ENCODE measurements at places on chromosomes 6 and 20. TPM values are rescaled to one million over a fixed set of nuclear protein-coding genes. Genes with fewer than 3 reads are reported as not detected.

DNA sequence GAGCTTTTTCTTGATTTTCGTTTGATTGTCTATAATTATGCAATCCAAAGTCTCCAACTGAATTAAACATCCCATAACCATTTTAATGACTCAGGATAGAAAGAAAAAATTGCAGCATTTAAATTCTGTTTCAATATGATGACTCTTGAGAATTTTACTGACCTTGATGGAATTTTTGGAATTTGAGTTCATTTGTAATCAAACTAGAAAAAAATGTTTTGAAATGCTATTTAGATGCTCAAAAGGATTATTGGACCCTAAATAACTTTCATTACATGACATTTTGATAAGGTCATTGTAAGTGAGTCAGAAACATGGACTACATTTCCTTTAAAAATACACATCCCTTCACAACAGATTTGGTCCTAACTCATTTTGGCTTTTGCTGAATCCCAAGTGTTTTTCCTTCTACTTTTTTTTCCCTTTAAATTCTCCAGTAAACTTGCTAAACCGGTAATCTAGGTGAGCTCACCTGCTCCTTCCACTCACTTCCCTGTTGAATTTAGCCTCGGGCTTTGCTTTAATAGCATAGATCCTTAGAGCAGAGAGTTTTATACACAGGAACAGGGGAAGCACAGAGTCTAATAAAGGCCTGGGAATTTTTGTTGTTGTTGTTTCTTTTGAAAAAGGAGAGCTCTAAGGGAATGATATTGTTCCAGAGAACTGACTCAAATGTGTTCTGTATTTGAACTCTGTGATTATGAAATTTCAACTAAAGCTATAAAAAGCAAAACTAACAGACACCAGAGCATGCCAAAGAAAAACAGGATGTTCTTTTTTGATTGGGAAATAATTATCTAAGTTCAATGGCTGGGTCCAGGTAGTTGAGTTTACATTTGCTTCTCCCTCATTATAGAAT lies 1088.2 kb upstream of the CITED2 start:
- H3K4me3 ChIP-seq = no peak overlapping the region
- peak overlapping the region; percentile 74 for H3K27ac ChIP-seq
- no peaks in the 10 kb centered on the region for H3K27me3 ChIP-seq
- DNase-seq = no peak
- no peaks in the 10 kb centered on the region for H3K4me1 ChIP-seq
- H3K36me3 ChIP-seq = no peaks in the 10 kb centered on the region

DNA sequence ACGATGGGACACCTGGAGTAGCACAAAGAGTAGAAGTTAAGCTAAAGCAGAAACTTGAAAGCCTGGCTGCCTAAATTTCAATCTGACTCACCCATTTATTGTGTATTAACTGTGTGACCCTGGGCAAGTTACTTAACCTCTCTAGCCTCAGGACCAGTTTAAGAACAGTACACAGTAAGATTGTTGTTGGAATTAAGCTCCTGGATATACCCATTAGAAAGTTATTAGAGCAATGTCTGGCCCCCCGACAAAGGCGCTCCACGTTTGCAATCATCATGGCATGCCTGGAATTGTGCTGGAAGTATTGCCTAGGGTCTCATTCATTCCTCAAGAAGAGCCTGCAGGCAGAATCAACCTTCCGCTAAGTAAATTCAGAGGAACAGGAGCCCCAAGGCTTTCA lies 1.4 kb downstream of the SDC4 start:
- H3K36me3 ChIP-seq = no peaks in the 10 kb centered on the region
- peak overlapping the region; percentile 96 for H3K27ac ChIP-seq
- peaks cover 39% of the 10 kb centered on the region for H3K4me1 ChIP-seq

DNA sequence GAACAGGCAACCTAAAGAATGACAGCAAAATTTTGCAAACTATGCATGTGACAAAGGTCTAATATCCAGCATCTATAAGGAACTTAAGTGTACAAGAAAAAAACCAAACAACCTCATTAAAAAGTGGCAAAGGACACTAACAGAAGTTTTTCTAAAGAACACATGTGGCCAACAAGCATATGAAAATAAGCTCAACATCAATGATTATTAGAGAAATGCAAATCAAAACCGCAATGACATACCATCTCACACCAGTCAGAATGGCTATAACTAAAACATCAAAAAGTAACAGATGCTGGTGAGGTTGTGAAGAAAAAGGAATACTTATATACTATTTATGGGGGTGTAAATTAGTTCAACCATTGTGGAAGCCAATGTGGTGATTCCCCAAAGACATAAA lies 5.5 kb downstream of the RFPL4B start:
- no peak overlapping the region for H3K27ac ChIP-seq
- H3K36me3 ChIP-seq = no peaks in the 10 kb centered on the region
- DNase-seq = no peak
- no peaks in the 10 kb centered on the region for H3K4me1 ChIP-seq
- H3K27me3 ChIP-seq = peaks cover 9% of the 10 kb centered on the region

GRCh38 chr6:15562977-15563376 lies 99.9 kb downstream of the DTNBP1 start:
- no peak overlapping the region for H3K27ac ChIP-seq
- H3K27me3 ChIP-seq = no peaks in the 10 kb centered on the region
- H3K36me3 ChIP-seq = no peaks in the 10 kb centered on the region
- no peak overlapping the region for H3K4me3 ChIP-seq
- DNase-seq = no peak

DNA sequence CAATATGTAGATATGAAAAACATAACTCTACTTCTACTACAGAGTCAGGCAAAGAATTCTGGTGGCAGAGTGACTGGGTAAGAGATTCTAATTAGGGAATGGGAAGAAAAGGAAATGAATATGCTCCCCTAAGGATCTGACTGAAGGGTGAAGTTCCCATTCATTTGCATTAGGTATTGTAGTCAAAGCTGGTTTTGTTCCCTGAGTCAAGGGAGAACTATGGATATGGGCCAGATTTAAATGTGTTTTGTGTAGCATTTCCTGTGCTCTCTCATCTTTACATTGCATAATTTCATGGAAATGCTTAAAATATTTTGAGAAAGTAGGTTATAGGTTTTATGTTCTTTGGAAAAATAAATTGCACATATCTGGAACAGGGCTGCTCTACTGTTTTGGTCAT lies 299.7 kb downstream of the BTBD3 start:
- H3K27ac ChIP-seq = no peak overlapping the region
- no peaks in the 10 kb centered on the region for H3K36me3 ChIP-seq
- H3K4me3 ChIP-seq = no peak overlapping the region
- H3K27me3 ChIP-seq = no peaks in the 10 kb centered on the region

DNA sequence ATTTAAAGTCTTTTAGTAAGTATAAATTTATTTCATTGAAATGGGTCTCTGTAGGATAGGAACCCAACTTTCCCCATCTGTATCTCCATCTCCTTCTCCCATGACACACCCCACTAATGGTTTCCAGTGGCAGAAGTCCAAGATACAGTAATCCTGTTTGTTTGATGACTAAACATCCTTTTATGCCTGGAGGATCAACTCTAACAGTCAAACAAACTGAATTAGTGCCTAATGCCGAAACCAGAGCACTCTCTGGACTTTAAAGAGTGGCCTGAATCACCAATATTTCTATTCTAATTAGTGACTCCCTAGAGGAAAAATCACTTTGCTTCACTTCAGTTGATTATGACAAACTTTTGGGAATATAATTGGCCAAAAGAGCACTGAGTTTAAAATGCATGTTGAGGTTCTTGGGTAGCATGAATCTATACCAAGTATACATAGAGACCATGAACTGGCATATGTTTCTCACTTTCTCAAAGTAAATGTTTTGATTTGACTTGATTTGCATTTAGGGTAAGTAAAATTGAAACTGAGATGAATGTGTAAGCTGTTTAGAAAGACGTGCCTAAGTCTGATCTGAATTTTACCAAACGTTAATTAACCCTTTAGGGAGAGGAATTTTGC lies 776.4 kb upstream of the NRSN1 start:
- H3K27me3 ChIP-seq = no peaks in the 10 kb centered on the region
- H3K36me3 ChIP-seq = no peaks in the 10 kb centered on the region
- no peaks in the 10 kb centered on the region for H3K4me1 ChIP-seq
- no peak overlapping the region for H3K4me3 ChIP-seq
- DNase-seq = no peak

DNA sequence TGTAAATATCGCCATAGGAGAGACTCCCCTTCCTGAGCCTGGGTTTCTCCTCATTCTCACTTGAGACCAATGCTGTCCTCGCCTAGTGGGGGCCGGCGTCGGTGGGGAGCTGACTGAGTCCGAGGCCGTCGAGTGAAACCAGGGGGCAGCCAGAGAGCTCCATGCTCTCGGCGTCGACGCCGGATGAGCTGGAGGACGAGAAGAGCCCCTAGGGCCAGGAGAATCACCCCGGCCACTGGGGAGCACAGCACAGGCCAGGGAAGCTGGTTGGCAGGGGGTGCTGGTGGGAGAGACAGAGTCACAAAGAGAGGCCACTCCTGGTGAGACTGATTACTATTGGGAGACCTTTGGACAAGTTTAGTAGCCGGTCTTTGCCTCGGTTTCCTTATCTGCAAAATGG lies 6.4 kb upstream of the GPSM3 start:
- peaks cover 29% of the 10 kb centered on the region for H3K4me1 ChIP-seq
- no peaks in the 10 kb centered on the region for H3K36me3 ChIP-seq
- H3K4me3 ChIP-seq = no peak overlapping the region
- no peaks in the 10 kb centered on the region for H3K27me3 ChIP-seq
- peak overlapping the region; percentile 3 for H3K27ac ChIP-seq
- no peak for DNase-seq

GRCh38 chr6:168096271-168096764 lies 17.3 kb upstream of the FRMD1 start:
- H3K4me3 ChIP-seq = no peak overlapping the region
- H3K36me3 ChIP-seq = no peaks in the 10 kb centered on the region
- H3K4me1 ChIP-seq = peaks cover 4% of the 10 kb centered on the region
- no peak for DNase-seq
- H3K27me3 ChIP-seq = peaks cover 21% of the 10 kb centered on the region

GRCh38 chr6:166162599-166163342 lies 4.9 kb downstream of the TBXT start:
- H3K27me3 ChIP-seq = peaks cover 79% of the 10 kb centered on the region
- no peak overlapping the region for H3K4me3 ChIP-seq
- DNase-seq = no peak

GRCh38 chr6:142011775-142012174 lies 121.0 kb upstream of the GJE1 start:
- H3K4me3 ChIP-seq = no peak overlapping the region
- H3K27me3 ChIP-seq = no peaks in the 10 kb centered on the region
- no peaks in the 10 kb centered on the region for H3K4me1 ChIP-seq
- no peaks in the 10 kb centered on the region for H3K36me3 ChIP-seq

- H3K27me3 ChIP-seq = no peaks in the 10 kb centered on the region
- DNase-seq = no peak
- H3K27ac ChIP-seq = no peak overlapping the region
- no peaks in the 10 kb centered on the region for H3K36me3 ChIP-seq
Measured at GRCh38 chr20:9889270-9889981, 50.5 kb upstream of the PAK5 start.

GRCh38 chr6:139823808-139824126 lies 449.3 kb upstream of the CITED2 start:
- H3K4me3 ChIP-seq = no peak overlapping the region
- H3K4me1 ChIP-seq = peaks cover under 1% of the 10 kb centered on the region
- H3K36me3 ChIP-seq = no peaks in the 10 kb centered on the region
- DNase-seq = no peak
- no peak overlapping the region for H3K27ac ChIP-seq
- H3K27me3 ChIP-seq = no peaks in the 10 kb centered on the region

GRCh38 chr6:30749554-30750378 lies 5.4 kb upstream of the IER3 start:
- no peak overlapping the region for H3K4me3 ChIP-seq
- peak overlapping the region; percentile 96 for H3K27ac ChIP-seq
- H3K4me1 ChIP-seq = peaks cover 16% of the 10 kb centered on the region
- DNase-seq = no peak
- no peaks in the 10 kb centered on the region for H3K27me3 ChIP-seq

- no peaks in the 10 kb centered on the region for H3K27me3 ChIP-seq
- H3K4me1 ChIP-seq = peaks cover 11% of the 10 kb centered on the region
- H3K27ac ChIP-seq = peak overlapping the region; percentile 74
- DNase-seq = no peak
- no peaks in the 10 kb centered on the region for H3K36me3 ChIP-seq
Measured at GRCh38 chr20:50345712-50346373, 155.2 kb downstream of the CEBPB start.

DNA sequence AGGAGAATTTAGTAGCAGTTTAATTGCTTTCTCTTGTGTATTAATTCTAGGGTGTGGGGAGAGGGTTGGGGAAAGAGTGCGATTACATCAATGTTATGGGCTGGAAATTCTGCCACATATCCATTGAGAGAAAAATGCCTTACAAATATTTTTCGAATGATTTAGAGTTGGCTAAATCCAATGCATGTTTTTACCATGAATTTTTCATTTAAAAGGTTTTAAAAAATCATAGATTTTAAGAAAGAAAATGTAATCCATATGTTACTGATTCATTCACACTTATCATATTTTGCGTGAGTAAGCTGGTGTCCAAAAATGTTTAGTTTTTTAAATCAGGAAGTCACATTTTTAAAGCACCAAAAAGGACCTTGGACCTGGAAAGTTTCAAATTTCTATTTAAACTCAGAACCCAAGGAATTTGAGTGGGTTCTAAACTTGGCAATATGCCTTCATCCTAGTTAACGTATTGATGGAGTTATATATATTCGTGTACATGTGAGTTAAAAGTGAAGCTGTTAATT lies 627.4 kb upstream of the CITED2 start:
- no peak overlapping the region for H3K27ac ChIP-seq
- H3K27me3 ChIP-seq = no peaks in the 10 kb centered on the region
- no peak for DNase-seq

GRCh38 chr20:17624070-17624469 lies 54.2 kb downstream of the DSTN start:
- no peak overlapping the region for H3K4me3 ChIP-seq
- peaks cover 98% of the 10 kb centered on the region for H3K36me3 ChIP-seq
- H3K27me3 ChIP-seq = no peaks in the 10 kb centered on the region
- H3K27ac ChIP-seq = no peak overlapping the region
- no peak for DNase-seq

PRR18 gene
- polyA plus RNA-seq = 0.08 TPM

COX4I2 gene
- polyA plus RNA-seq = 42.8 TPM

TRIM15 gene
- polyA plus RNA-seq = not detected

LTA gene
- polyA plus RNA-seq = not detected

PGC gene
- polyA plus RNA-seq = 1.1 TPM

SLC22A7 gene
- polyA plus RNA-seq = not detected

PNLDC1 gene
- polyA plus RNA-seq = not detected

ENPP1 gene
- polyA plus RNA-seq = 1.3 TPM

CFB gene
- polyA plus RNA-seq = 5.4 TPM
